ENCODE measurements at places on chromosomes 16 and 17.

DNA sequence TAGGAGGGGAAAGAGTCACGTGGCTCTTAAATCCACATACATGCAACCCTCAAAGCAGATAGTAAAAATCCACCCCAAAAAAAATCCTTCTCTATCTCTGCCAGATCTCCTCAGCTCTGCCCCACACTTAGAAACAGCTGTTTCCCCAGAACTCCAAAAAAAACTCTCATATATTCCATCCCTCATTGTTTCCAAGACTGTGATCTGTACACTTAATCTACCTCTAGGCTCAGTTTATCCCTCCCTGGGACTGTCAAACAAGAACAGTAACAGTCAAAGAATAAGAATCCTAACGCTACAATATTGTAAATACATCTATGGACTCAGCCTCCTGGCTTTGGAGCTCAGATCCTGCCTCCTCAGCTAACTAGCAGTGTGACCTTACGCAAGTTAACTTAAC, 11.6 kb downstream of the CUEDC1 start:
- no peak for DNase-seq

- DNase-seq: no peak
Observed at GRCh38 chr17:21843318-21843865, 151.1 kb downstream of the KCNJ18 start.

DNA sequence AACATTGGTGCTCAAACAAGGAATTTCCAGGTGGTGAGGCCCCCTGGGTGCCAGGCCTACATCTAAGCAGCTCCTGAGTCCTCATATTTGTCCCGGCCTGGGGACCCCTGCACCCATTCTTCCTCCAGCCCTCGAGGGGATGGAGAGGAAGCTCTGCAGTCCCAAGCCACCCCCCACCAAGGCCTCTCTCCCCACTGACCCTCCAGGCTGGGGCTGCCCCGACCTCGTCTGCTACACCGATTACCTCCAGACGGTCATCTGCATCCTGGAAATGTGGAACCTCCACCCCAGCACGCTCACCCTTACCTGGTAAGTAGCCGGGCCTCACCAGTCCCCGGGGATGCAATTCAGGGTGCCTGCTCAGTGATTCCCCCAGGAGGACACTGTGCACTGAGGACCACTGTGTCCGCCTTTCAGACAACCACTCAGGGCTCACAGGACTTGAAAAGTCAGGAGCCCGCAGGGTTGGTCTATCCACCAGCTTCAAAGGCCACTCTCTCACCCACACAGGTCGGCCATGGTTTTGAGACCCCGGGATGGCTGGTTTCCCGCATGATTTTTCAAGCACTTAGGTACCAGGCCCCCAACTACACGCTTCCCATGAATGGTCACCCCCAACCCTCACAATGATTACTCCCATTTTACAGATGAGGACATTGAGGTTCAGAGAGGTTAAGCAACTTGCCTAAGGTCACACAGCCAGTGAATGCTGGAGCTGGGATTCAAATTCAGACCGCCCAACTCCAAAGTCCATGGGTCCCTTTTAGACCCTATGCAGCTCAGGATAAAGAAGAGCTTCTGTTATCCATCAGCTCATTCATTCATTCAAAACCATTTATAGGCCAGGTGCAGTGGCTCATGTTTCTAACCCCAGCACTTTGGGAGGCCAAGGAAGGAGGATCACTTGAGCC, 32.4 kb downstream of the IL21R start:
- no peak for DNase-seq

DNA sequence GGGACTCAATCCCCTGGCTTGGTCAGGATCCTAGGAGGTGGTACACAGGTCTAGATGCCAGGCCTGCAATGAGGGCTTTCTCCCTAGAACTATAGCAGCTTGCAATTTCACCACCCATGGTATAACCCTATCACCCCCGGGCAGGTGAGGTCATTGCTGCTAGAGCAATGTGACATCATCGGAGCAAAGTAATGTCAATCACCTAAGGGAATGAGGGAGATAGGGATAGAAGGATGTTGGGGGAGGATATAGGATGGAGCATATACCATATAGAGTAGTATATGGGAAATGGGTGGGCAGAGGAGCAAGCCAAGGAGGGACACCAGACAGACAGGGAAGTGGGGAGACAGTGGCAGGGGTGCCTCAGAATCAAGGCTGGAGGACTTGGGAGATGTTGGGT, 3.3 kb downstream of the KCNH4 start:
- no peak for DNase-seq

DNA sequence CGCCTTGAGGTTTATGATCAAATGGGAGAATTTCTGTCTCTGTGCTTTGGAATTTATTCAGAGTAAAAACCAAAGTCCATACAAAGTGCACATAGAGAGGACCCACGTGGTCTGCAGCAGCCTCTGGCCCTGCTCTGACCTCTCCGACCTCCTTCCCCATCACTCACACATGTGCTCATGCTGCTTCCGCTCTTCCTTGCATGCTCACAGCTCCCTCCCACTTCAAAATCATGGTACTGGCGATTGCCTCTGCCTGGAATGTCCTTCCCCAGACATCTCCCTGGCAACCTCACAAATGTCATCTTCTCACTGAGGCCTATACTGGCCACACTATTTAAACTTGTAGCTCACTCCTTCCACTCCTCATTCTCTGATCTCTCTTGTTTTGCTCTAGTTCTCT, 418.0 kb downstream of the CA10 start:
- no peak for DNase-seq

GRCh38 chr16:68553186-68553585, 14.1 kb downstream of the ZFP90 start:
- DNase-seq: no peak

- no peak for DNase-seq
Observed at GRCh38 chr17:11331547-11332513, 90.8 kb downstream of the SHISA6 start.

- no peak for DNase-seq
Observed at GRCh38 chr16:85412911-85413520, 200.1 kb upstream of the GSE1 start.

DNA sequence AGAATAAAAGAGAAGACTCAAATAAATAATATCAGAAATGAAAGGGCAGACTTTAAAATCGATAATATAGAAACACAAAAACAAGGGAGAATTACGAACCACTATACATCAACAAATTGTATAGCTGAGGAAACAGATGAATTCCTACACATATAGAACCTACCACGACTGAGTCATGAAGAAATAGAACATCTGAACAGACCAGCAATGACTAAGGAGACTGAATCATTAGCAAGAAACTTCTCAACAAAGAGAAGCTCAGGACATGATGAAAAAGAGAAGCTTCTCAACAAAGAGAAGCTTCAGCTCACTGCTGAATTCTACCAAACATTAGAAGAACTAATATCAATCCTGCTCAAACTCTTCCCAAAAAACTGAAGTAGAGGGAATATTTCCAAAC, 255.9 kb downstream of the CEP112 start:
- DNase-seq: no peak

- DNase-seq: no peak
Observed at GRCh38 chr16:70610273-70611223, 35.8 kb upstream of the IL34 start.

DNA sequence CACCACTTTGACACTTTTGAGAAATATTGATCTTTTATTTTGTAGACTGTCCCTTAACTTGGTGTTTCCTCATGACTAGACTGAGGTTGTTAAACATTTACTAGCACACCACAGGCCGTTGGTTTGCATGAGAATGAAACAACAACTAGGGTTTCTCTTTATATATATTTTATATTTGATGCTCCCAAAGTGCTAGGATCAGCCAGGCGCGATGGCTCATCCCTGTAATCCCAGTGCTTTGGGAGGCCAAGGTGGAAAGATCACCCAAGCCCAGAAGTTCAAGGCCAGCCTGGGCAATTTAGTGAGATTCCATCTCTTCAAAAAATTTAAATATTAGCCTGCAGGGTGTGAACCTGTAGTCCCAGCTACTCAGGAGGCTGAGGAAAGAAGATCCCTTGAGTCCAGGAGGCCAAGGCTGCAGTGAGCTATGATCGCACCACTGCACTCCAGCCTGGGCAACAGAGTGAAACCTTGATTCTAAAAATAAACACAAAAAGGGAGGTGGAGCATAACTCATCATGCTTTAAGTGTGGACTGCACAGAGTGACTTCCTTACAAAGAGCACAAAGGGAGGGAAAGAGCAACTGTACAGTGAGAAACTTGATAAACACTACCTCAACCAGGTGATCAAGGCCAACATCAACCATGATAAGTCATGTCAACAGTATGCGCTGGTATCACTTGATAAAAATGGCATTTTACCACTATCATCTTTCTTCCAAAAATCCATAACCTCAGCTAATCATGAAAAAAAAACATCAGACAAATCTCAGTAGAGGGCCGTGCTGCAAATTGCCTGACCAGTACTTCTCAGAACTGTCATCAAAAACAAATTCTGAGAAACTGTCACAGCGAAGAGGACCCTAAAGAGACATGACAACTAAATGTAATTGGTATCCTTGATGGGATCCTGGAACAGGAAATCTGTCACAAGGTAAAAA, 72.8 kb upstream of the ATF7IP2 start:
- no peak for DNase-seq

GRCh38 chr17:72143245-72143644, 22.4 kb downstream of the SOX9 start:
- DNase-seq: no peak

GRCh38 chr17:48812001-48812400, 5.0 kb downstream of the TTLL6 start:
- no peak for DNase-seq

DNA sequence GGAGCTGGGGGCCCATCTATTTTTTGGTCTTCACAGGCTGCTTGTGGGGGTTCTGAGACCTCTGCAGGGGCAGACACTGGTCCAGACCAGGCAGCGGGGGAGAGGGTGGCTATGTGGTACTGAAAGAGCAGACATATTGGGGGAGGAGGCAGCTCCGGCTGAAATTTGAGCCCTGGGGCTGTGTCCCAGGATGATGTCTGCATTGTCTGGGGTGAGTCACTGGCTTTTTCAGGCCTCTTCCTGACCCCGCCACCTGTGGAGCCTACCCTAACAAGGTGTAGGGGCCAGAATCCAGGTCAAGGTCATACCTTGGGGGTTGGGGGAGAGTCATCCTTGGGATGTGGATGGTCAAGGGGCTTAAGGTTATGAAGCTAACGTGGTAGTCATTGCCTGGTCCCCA, 2.4 kb downstream of the CORO6 start:
- no peak for DNase-seq

GRCh38 chr16:68754084-68754792, 17.1 kb downstream of the CDH1 start:
- no peak for DNase-seq

DNA sequence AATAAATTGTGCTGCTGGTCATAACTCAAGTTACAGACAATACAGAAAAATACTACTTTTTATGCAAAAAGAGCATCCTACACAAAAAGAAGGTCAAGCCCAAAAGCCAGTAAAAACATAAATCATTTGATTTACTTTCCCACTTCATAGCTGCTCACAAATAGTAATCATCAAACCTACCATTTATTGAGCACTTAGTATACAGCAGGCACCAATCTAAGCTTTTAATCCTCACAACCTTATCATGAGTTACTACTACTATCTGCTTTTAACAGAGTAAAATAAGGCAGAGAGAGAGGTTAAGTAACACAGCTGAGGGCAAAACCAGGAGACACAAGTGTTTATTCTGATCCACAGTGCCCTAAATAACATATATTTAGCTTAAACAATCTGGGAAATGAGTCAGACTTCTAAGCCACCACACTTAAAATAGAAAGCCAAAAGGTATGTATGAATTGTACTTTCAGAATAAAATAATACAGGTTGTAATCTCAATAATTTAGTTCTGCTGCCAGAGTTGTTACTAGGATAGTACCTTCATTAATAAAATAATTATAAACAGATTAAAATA, 1.7 kb upstream of the AARS1 start:
- no peak for DNase-seq

DNA sequence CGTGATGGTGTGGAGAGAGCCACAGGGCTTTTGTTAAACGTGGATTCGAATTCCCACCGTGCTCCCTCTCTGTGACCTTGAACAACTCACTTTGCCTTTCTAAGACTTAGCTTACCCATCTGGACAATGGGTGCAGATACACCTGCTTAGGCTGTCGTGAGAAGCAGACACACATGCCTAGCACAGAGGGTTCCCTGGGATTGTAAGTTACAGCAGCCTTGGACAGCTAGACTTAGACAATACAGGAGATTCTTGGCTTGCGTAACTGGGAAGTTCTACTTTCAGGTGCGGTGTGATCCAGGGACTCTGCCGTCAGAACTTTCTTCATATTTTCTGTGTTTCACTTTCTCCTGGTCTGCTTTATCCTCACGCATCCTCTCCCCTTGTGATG, 127.0 kb downstream of the ABCC1 start:
- DNase-seq: peak; percentile 80

- DNase-seq: no peak
Observed at GRCh38 chr16:79714440-79714839, 113.9 kb upstream of the MAF start.

DNA sequence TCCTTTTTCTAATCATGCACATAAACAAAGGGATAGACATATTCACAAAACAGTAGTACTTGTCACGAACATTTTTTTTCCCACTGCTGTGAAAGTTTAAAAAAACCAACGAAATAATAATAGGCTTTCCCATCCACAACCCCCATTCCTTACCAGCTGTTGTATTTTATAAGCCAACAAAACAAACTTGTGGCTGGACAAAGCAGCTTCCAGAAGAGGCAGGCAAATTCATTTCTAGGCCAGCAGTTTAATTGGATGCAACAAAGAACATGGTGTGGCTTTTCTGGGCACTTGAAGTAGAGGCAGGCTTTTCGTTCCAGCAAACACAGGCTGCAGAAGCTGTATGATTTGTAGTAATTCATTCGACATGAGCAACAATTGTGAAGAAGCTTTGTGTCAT, 56.0 kb upstream of the FAM20A start:
- DNase-seq: no peak

- DNase-seq: peak; percentile 90
Observed at GRCh38 chr16:3822366-3823045, 58.0 kb downstream of the CREBBP start.
